ENCODE measurements at places on chromosomes 6 and 20. TPM values are rescaled to one million over a fixed set of nuclear protein-coding genes. Genes with fewer than 3 reads are reported as not detected.

Gene GNAS-AS1
- not detected for polyA plus RNA-seq

Gene HLA-DRA
- polyA plus RNA-seq: not detected

Gene UNC5CL
- polyA plus RNA-seq: not detected

Gene SOBP
- 13.2 TPM for polyA plus RNA-seq

Gene PCMT1
- polyA plus RNA-seq: 492 TPM

Gene SLC2A10
- polyA plus RNA-seq: not detected

Gene CLVS2
- polyA plus RNA-seq: 16.6 TPM

Measured in Purkinje cell (primary cell).